ENCODE measurements at places on chromosomes 3 and 15.

DNA sequence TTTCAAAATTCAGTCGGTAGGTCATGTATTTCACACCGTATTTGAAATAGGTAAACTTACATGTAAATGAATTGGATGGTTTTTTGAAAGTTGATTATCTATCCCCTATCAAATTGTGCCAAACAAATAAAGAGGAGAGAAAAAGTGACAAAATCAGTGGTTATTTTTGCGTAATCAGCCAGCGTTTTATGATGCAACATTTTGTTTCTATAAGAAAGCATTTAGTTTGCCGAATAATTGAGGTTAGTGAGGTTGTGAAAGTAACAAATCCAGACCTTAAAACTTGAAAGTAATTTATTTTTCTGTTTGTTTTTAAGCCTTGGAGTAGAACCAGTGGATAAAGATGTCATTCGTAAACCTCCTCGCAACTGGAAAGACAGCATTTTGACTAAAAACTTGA is 29.3 kb downstream of the ASTE1 start:
- no peak for DNase-seq

- DNase-seq: no peak
These were observed 360.5 kb downstream of the RSL24D1 start for GRCh38 chr15:54836052-54836795.

GRCh38 chr15:35663956-35664355 is 118.0 kb upstream of the DPH6 start:
- DNase-seq: no peak

DNA sequence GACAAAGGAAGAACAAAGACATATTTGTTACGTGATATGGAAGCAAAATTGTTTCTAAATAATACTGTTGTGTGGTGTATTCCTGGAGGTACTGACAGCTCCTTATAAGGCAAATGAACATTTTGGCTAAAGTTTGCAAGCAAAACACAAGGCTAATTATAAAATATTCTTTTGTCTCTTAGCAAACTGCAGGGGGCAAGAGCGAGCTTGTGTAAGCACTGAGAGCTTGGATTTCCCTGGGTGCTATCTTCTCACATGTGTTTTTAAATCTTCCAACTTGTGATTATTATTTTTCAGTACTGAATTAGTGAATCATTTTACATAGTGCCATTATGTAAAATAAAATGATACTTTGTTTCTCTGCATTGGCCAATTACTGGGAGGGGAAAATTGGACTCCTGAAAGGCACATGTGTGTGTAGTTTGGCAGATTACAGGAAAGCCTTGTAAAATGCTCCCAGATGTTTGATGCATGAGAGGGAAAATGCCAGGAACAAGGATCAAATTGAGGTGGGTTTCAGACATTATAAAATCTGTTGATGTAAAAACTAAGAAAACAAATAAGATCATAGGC is 611.5 kb downstream of the AGBL1 start:
- no peak for DNase-seq

DNA sequence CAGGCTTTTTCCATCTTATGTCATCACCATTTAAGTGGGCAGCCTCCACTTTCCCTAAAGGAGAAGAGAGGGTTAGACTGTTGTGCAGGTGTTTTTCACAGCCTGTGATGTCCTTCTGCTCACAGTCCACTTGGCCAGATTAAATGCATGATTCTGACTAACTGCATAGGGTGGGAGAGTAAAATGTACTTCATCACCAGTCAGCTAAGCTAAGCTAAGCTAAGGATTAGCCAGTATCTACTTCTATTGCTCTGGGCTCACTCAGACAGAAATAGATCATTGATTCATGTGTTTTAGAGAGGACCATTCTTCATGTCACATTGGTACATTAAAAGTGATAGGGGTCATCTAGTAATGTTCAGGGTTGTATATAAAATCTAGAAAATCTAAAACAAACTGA is 1013.1 kb downstream of the NTRK3 start:
- no peak for DNase-seq

GRCh38 chr3:122217901-122218300 is 34.4 kb downstream of the CASR start:
- DNase-seq: no peak

- DNase-seq: no peak
These were observed 945.4 kb downstream of the SI start for GRCh38 chr3:164132878-164133277.

- no peak for DNase-seq
These were observed 62.5 kb upstream of the MLF1 start for GRCh38 chr3:158508481-158508880.

DNA sequence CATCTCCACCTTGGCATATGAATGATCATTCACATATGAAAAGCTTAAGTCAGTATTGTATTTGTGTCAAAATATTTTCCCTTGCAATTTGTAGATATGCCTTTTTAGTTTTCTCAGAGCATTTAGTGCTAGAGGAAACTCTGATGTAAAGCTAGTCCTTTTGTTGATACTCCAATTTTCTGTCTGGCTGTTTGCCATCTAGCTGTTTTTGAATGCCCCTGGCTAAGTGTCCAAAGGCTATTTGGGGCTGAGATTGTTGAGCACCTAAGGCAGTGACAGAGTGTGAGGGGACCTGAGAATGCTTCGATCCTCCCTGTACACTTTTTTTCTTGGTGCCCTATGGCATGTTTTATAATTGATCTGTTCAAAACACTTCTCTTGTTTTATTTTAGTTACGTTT is 3.1 kb downstream of the SLC51B start:
- DNase-seq: no peak

GRCh38 chr3:16249336-16249735 is 15.4 kb downstream of the DPH3 start:
- no peak for DNase-seq

GRCh38 chr3:49869525-49870126 is at the start of gene CAMKV:
Gene CAMKV, minus strand, starts transcription at chr3:49869906. Its CDS starts 7,518 bp downstream, at chr3:49862388.
- DNase-seq: no peak

- no peak for DNase-seq
These were observed 38.5 kb downstream of the IDH2 start for GRCh38 chr15:90063770-90064247.

- DNase-seq: no peak
These were observed 284.4 kb downstream of the KCNH8 start for GRCh38 chr3:19432669-19433068.

DNA sequence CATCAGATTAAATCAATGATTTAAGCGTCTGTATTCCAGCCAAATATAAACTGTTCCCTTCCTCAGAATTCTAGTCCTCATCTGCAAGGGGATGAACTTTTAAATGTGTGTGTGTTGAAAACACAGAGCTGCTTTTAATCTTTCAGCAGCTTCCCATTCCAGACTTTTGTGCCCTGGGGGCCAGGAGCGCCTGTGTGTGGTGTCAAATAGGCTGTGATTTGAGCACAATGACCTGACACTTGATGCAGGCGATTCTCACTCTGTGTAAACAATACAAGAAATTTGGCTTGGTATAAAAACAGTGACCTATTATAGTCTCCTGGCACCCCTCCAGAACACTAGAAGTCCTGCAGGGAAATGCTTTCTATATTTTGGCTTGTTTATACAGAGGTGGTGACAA is 274.6 kb upstream of the ROPN1 start:
- no peak for DNase-seq

DNA sequence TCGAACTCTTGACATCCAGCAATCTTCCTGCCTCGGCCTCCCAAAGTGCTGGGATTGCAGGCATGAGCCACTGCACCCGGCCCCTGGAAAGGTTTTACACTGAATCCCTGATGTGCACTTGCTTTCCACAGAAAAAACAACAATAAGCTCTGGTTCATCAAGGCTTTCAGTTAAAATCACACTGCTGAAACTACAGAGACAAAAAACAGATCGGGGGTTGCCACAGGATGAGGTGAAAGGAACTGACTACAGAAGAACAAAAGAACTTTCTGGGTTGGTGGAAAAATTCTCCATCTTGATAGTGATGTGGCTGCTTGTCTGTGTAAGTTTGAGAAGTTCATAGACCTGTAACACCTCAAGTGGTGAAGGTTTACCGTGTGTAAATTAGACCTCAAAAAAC is 2.9 kb downstream of the RAB43 start:
- DNase-seq: peak; percentile 25

GRCh38 chr3:24548278-24548677 is 53.6 kb upstream of the THRB start:
- no peak for DNase-seq

DNA sequence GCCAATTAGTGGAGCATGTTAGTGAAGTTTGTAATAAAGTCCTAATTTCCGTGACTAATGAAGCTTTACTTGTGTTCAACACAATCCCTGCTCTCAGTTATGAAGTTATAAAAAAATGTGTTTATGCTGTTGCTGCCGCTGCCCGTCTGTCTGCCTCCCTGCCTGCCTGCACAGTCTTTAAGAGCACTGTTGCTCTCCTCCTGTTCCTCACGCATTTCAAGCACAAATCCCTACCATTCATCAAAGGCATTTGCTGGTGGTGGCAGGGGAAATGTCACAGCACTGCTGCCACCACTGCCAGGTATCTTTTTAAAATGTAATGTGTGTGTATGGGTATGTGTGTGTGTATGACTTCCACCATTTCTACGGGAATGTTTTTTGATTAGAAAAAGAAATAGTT is 58.8 kb downstream of the CACNA1D start:
- DNase-seq: no peak

- no peak for DNase-seq
These were observed 1.3 kb downstream of the RBPMS2 start for GRCh38 chr15:64774037-64774628.

DNA sequence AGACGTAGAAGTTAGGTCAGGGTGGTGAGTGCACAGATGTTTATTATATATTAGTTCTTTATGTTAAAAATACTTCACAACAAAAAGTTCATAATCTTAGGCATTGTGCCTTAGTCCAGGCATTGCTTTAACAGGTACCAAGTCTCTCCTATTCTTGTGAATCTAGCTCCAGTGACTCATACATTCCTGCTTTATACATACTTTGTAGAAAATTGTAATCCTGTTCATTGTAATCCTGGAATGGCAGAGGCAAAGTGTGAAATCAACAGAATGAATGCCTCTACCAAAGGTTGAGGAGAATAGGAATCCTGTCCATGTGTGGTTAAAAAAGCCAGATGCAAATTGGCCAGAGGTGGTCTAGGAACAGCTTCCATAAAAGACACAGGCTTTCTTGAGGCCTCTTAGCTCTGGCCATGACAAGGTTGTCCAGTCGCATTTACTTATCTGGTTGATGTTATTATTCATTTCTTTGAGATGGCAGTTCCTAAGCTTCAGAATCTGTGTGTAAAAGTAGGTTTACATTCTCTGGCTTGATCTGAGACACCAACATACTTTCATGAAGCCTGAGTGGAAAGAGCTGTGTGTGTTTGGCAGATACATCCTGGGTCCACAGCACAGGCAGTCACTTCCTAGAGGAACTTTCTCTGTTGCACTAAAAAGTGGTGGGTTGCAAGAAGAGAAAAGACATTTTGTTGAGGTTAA is 109.0 kb downstream of the CDIN1 start:
- DNase-seq: no peak

GRCh38 chr3:23567917-23568316 is 237.8 kb upstream of the UBE2E1 start:
- no peak for DNase-seq

- no peak for DNase-seq
These were observed 256.7 kb upstream of the TLE3 start for GRCh38 chr15:70354346-70354905.

DNA sequence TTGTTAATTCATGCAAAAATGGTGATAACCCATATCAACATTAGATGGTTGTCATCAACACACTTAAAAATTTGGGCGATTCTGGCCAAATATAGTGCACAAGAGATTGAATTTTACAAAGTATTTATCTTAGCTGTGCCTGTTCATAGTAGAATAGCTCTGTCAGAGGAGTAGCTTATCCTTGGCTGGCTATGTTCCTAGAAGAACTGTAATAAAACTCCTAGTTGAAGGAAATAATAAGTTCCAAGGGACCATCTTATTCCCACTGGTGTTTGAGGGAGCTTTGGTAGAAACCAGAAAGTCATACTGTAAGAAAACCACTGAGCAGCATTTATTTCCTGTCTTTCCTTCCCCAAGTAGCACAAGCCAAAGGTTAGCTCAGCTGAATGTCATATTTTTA is 201.8 kb downstream of the GRM7 start:
- DNase-seq: no peak

GRCh38 chr15:82197733-82198594 is 64.6 kb downstream of the EFL1 start:
- DNase-seq: no peak

DNA sequence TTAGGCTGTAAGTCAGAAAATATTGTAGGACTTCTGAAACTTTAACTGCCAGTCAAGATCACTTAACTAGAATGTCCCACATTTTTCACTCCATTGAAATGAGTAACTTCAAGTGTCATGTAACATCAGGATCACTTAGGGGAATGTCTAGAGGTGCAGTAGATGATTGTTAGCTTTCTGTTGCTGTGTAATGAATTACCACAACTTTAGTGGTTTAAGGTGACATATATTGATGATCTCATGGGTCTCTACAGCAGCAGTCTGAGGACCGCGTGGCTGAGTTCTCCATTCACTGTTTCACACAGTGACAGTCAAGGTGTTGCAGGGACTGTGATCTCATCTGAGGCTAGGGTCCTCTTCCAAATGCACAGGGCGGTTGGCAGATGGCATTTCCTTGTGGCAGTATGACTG is 82.7 kb downstream of the SLC25A26 start:
- DNase-seq: no peak
